Neural progenitor cell (in vitro differentiated cells): ENCODE measurements at places on chromosomes 7 and 10.

DNA sequence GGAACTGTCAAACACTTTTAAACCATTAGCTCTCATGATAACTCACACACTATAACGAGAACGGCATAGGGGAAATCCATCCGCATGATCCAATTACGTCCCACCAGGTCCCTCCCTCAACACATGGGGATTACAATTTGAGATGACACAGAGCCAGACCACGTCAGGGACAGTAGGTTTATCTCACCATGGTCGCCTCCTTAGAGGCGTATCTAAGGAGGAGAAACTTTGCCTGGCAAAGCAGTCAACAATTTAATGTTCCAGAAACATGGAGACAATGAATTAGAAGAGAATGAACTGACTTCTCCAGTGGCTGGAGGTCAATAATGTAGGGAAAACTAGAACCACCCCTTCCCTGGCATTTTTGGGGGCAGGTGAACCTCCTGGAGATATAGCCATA, 488.4 kb upstream of the AUTS2 start:
- no peaks in the 10 kb centered on the region for H3K27me3 ChIP-seq
- H3K27ac ChIP-seq, result no peak overlapping the region

DNA sequence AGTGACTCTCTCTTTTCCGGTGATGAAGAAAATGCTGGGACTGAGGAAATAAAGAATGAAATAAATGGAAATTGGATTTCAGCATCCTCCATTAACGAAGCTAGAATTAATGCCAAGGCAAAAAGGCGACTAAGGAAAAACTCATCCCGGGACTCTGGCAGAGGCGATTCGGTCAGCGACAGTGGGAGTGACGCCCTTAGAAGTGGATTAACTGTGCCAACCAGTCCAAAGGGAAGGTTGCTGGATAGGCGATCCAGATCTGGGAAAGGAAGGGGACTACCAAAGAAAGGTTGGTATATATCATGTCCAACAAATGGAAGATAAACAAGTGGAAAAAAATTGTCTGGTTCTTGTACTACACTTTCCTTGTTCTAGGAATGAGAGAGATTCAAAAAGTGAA, 9.5 kb downstream of the PDCD4 start:
- DNase-seq, result no peak
- no peak overlapping the region for H3K4me3 ChIP-seq
- H3K27ac ChIP-seq, result no peak overlapping the region
- no peaks in the 10 kb centered on the region for H3K4me1 ChIP-seq
- H3K27me3 ChIP-seq, result no peaks in the 10 kb centered on the region
- peaks cover 27% of the 10 kb centered on the region for H3K36me3 ChIP-seq

GRCh38 chr7:134155871-134156270, 28.7 kb downstream of the LRGUK start:
- H3K4me1 ChIP-seq, result no peaks in the 10 kb centered on the region
- DNase-seq, result no peak
- H3K27me3 ChIP-seq, result no peaks in the 10 kb centered on the region
- H3K4me3 ChIP-seq, result no peak overlapping the region
- H3K27ac ChIP-seq, result no peak overlapping the region
- H3K36me3 ChIP-seq, result no peaks in the 10 kb centered on the region

GRCh38 chr10:123967626-123968243, 76.1 kb upstream of the CPXM2 start:
- H3K27ac ChIP-seq, result no peak overlapping the region
- peak; percentile 87 for DNase-seq
- H3K36me3 ChIP-seq, result no peaks in the 10 kb centered on the region
- H3K27me3 ChIP-seq, result peaks cover 56% of the 10 kb centered on the region
- no peaks in the 10 kb centered on the region for H3K4me1 ChIP-seq
- no peak overlapping the region for H3K4me3 ChIP-seq

- no peaks in the 10 kb centered on the region for H3K36me3 ChIP-seq
- no peaks in the 10 kb centered on the region for H3K4me1 ChIP-seq
- H3K4me3 ChIP-seq, result no peak overlapping the region
- DNase-seq, result no peak
- no peak overlapping the region for H3K27ac ChIP-seq
These were observed 63.1 kb downstream of the CYTH3 start for GRCh38 chr7:6209340-6209739.

- no peak for DNase-seq
- H3K4me3 ChIP-seq, result no peak overlapping the region
- no peaks in the 10 kb centered on the region for H3K4me1 ChIP-seq
- peaks cover 24% of the 10 kb centered on the region for H3K27me3 ChIP-seq
- H3K27ac ChIP-seq, result no peak overlapping the region
These were observed 372.1 kb downstream of the DNAJB6 start for GRCh38 chr7:157708919-157709295.

DNA sequence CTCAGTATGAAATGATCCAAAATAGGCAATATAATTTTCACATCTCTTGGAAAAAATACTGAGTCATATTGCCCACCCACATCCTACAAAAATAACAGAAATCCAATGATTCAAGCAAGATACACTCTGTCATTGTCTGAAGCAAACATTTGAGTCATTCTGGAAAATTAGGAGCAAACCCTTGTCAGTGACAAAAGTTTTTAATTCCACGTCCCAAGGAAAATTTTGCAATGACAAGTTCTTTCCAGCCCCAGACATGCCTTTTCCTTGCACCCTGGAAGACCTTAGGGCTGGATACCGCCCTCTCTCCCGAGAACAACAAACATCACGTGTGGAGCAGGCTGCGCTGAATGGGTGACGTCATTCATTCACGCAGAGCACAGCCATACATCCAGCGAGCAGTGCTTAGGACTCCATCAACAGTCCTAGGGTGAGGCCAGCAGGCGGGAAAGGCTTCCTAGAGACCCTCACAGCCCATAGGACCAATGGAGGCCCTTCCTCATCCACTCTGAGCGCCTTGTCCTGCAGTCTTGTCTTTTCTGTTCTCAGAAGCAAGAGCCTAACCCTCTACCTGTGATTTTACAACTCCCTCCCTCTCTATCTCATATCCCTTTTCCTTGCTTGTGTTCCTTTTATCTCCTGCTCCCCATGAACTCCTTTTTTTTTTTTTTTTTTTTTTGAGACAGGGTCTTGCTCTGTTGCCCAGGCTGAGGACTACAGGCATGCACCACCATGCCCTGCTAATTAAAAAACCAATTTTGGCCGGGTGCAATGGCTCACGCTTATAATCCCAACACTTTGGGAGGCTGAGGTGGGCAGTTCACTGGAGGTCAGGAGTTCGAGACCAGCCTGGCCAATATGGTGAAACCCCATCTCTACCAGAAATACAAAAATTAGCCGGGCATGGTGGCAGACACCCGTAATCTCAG, 23.5 kb upstream of the KDM7A start:
- DNase-seq, result no peak
- no peaks in the 10 kb centered on the region for H3K27me3 ChIP-seq
- no peaks in the 10 kb centered on the region for H3K4me1 ChIP-seq
- no peak overlapping the region for H3K4me3 ChIP-seq
- no peaks in the 10 kb centered on the region for H3K36me3 ChIP-seq

- H3K4me3 ChIP-seq, result no peak overlapping the region
- H3K27me3 ChIP-seq, result no peaks in the 10 kb centered on the region
- DNase-seq, result peak; percentile 79
- H3K36me3 ChIP-seq, result peaks cover 4% of the 10 kb centered on the region
- peaks cover 25% of the 10 kb centered on the region for H3K4me1 ChIP-seq
These were observed 139.2 kb downstream of the USP6NL start for GRCh38 chr10:11472158-11472753.

GRCh38 chr7:24576171-24577025, 3.1 kb downstream of the PALS2 start:
- H3K4me3 ChIP-seq, result no peak overlapping the region
- H3K27me3 ChIP-seq, result peaks cover 13% of the 10 kb centered on the region
- peaks cover 28% of the 10 kb centered on the region for H3K4me1 ChIP-seq

- no peak overlapping the region for H3K4me3 ChIP-seq
- H3K27me3 ChIP-seq, result no peaks in the 10 kb centered on the region
- no peak for DNase-seq
- H3K36me3 ChIP-seq, result no peaks in the 10 kb centered on the region
- H3K4me1 ChIP-seq, result no peaks in the 10 kb centered on the region
These were observed 336.8 kb upstream of the IGFBP3 start for GRCh38 chr7:46257761-46258448.

GRCh38 chr10:10814069-10814468, 203.6 kb upstream of the CELF2 start:
- no peak for DNase-seq
- no peaks in the 10 kb centered on the region for H3K27me3 ChIP-seq
- H3K27ac ChIP-seq, result no peak overlapping the region
- peaks cover 3% of the 10 kb centered on the region for H3K4me1 ChIP-seq
- no peaks in the 10 kb centered on the region for H3K36me3 ChIP-seq

- no peak overlapping the region for H3K4me3 ChIP-seq
- peaks cover 3% of the 10 kb centered on the region for H3K27me3 ChIP-seq
- no peaks in the 10 kb centered on the region for H3K36me3 ChIP-seq
- no peaks in the 10 kb centered on the region for H3K4me1 ChIP-seq
- no peak for DNase-seq
These were observed 138.1 kb downstream of the HERPUD2 start for GRCh38 chr7:35556515-35557471.

GRCh38 chr7:44291733-44292419, 33.5 kb downstream of the CAMK2B start:
- no peak overlapping the region for H3K4me3 ChIP-seq
- peak; percentile 1 for DNase-seq
- no peaks in the 10 kb centered on the region for H3K36me3 ChIP-seq
